Astrocyte (in vitro differentiated cells and primary cell): ENCODE measurements at places on chromosomes 6 and 20. TPM values are rescaled to one million over a fixed set of nuclear protein-coding genes. Genes with fewer than 3 reads are reported as not detected.

The BTNL2 gene
- not detected in 2 replicates for total RNA-seq

The F13A1 gene
- 10.1 and 16.7 TPM in 2 replicates for total RNA-seq

The IRF4 gene
- total RNA-seq, result 0.30 TPM in 1 of 2 replicates, not detected in the other

The MMP24 gene
- total RNA-seq, result 13.7 and 15.6 TPM in 2 replicates

The TGM2 gene
- total RNA-seq, result 48.2 and 98.9 TPM in 2 replicates

The DTD1 gene
- total RNA-seq, result 38.1 and 40.5 TPM in 2 replicates

The LINC00237 gene
- not detected in 2 replicates for total RNA-seq

The PAK5 gene
- 0.16 and 0.19 TPM in 2 replicates for total RNA-seq

The GRM1 gene
- 0.05 and 0.07 TPM in 2 replicates for total RNA-seq

The CST2 gene
- total RNA-seq, result 1.7 and 2.9 TPM in 2 replicates

The ATAT1 gene
- total RNA-seq, result 15.7 and 16.6 TPM in 2 replicates

The LHFPL5 gene
- not detected in 2 replicates for total RNA-seq

The RSPH3 gene
- total RNA-seq, result 10.2 and 10.5 TPM in 2 replicates

The FRK gene
- total RNA-seq, result 0.77 and 1.3 TPM in 2 replicates

The SOX18 gene
- 0.52 and 0.60 TPM in 2 replicates for total RNA-seq

The VSX1 gene
- not detected in 2 replicates for total RNA-seq

The MUC22 gene
- 0.05 TPM in 1 of 2 replicates, not detected in the other for total RNA-seq

The ELMO2 gene
- 53.4 and 56.7 TPM in 2 replicates for total RNA-seq

The RAD21L1 gene
- 0.34 TPM in 1 of 2 replicates, not detected in the other for total RNA-seq
